ENCODE measurements at places on chromosomes 12 and 14.

GRCh38 chr12:19938031-19938430, 430.3 kb upstream of the PDE3A start:
- no peak for DNase-seq

DNA sequence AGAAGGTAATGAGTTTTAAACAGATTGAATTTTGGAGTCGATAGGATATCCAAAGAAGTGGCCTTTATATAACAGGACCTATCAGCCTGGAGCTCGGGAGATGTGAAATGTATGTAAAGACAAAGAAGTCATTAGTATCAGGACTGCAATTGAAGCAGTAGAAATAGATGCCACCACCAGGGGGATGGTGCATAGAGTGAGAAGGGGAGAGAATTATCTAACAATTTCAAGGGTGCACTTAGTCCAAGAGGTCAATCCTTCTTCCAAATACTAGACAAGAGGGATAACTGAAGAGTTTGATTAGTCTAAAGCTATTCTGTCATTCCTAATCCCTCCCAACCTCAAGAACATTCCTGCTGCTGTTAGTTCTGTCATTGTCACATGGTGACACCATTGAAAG, 127.8 kb downstream of the CFAP54 start:
- no peak for DNase-seq

- no peak for DNase-seq
These were observed 302.0 kb upstream of the SYT1 start for GRCh38 chr12:78562368-78563205.

- no peak for DNase-seq
These were observed 8.8 kb downstream of the BCL7A start for GRCh38 chr12:122030424-122031035.

DNA sequence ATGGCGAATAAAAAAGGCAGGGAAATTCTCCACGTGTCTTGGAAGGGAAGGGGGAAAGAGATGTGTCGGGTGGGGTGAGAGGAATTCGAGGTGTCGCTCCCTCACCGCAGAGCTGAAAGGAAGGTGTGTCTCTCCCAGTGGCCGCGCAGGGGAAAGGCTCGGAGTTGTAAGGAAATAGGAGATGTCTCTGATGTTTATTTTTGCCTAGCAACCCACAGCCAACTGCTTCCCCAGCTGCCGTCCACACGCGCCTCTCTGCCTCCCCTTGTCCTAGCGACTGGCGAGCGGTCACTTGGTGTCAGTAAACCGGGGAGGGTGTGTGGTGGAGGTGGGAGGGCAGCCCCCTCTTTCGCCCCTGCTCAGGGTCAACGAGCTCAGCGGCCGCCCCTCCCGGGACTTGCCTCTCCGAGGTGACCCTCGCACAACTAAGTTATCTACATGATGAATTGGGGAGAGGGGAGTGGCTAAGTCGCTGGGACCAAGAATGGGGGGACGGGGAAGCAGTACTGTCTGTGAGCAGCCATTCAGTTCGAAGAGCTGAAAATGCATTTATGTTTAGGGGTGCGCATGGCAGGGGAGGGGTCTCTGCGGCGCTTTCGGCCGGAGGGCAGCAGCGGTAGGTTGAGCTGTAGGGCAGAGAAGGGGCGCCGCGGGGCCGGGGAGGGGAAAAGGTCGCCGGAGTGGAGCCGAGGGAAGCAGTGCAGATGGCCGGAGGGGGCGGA, 585 bp upstream of the DYRK2 start:
- DNase-seq = peak; percentile 80

- no peak for DNase-seq
These were observed 171.8 kb downstream of the GLT1D1 start for GRCh38 chr12:129025055-129025454.

DNA sequence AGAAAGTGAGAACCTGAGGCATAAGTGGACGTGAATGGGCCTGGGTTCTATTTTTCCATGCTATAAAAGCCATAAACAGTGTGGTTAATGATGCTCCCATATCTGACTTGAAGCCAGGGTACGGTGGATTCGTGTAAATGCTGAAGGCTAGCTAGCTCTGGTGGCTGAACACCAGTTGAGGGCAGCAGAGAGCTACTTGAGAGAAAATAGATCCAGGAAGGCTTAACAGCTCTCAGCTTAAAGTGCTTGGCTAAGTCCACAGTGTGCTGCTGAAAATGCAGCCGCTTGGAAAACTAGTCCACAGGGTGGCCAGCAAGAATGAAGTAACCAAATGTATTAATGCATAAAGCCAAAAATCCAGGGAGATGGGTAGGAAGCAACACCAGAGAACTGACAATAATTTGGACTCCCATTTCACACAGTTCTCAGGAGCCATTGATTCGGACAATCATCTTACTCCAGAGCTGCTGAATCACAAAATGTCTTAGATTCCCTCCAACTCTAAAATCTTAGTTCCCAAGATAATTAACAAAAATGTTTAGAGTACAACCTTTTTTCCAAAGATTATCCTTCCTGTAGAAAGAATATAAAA, 15.0 kb upstream of the FOXG1 start:
- peak; percentile 45 for DNase-seq

GRCh38 chr14:92473969-92474535, 39.5 kb upstream of the RIN3 start:
- no peak for DNase-seq

DNA sequence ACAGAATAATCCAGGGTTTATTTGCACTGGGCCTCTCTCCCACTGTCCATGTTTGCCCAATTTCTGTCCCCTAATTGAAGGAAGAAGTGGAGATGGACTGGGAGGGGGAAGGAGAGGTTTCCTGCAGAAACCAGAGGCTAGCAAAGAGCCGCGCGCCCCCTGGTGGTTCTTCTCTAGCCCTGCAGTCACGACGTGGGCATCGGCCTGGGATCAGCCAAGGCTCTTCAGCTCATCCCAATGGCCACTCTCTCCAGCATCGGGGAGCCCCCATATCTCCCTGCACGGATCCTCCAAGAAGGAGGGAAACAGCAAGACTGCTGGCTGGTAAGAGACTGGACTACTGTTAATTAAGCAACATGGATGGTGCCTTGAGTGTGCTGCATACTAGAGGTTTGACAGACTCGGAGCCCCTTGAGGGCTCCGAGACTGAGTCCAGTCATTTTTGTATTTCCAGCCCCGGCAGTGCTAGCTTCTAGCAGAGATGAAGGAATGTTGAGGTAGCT, 18.7 kb downstream of the ZBTB39 start:
- peak; percentile 79 for DNase-seq

All from BE2C (cell line).